ENCODE measurements at places on chromosomes 16 and 17.

GRCh38 chr16:25886598-25886997 lies 194.8 kb downstream of the HS3ST4 start:
- DNase-seq, result no peak

DNA sequence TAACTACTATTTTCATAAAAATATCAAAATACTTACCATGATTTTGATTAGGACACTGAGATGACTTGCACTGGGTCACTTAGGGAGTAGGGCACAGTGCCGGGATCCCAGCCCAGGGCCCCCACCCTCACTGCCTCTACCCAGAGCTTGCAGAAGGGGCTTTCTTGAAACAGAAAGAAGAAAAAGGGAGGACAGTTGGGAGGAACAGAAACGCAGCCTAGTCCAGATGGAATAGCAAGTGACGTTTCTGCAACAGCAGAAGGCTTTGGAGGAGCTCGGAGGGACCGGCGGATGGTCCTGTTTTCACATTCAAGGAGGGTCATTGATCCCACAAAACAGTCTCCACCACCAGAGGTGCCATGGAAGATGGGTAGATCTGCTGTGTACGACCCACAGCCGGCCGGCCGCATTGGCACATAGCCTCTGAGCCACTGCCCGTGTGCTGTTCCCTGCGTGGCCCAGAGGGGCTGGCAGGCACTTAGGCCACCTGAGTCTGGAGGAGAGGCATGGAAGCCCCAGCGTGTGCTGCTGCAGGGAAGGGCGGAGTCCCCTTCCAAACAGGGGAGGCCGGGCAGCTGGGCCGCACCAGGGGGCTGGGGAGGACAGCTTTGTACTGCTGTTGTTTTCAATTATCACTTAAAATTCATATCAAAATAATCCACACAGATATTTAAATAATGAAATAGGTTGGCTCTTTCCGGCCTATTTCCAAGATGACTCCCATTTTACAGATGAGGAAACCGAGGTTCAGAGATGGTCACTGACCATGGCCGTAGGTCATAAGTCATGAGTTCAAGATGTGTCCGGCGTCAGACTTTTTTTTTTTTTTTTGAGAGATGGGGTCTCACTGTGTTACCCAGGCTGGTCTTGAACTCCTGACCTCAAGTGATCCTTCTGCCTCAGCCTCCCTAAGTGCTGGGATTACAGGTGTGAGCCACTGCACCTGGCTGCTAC lies 22.9 kb upstream of the GSG1L start:
- no peak for DNase-seq

DNA sequence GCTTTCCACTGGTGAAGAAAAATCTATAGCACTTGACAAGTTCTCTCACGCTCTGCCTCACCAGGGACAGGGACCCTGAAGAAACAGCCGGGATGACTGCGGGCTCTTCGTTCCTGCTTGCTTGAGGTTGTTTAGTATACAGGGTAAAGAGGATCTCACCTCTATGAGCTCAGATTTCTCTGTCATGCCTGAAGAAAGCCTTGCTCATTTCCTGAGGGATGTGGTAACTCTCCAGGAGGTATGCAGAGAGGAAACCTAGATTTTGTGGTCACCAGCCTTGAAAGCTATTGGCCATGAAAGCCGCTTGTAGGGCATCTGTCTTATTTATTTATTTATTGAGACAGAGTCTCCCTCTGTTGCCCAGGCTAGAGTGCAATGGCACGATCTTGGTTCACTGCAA lies 23.2 kb downstream of the USP43 start:
- no peak for DNase-seq

DNA sequence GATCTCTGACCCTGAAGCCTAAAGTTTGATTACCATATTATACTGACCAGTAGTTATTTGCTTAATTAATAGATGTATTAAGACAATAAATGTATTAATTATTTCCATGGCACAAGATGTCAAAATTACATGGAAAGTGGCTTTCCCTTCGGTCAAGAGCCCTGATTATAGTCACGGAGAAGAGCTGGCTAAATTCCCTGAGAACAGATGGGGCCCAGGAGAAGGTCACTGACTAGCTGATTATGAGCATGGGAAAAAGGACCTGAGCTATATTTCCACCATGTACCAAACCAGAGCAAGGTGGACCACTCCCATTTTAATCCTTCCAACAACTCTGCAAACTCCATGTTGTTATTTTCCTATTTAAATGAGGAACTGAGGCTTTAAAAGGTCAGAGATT lies 12.9 kb upstream of the MYO18A start:
- no peak for DNase-seq

GRCh38 chr17:56897646-56898424 lies 16.0 kb downstream of the TRIM25 start:
- DNase-seq, result no peak

DNA sequence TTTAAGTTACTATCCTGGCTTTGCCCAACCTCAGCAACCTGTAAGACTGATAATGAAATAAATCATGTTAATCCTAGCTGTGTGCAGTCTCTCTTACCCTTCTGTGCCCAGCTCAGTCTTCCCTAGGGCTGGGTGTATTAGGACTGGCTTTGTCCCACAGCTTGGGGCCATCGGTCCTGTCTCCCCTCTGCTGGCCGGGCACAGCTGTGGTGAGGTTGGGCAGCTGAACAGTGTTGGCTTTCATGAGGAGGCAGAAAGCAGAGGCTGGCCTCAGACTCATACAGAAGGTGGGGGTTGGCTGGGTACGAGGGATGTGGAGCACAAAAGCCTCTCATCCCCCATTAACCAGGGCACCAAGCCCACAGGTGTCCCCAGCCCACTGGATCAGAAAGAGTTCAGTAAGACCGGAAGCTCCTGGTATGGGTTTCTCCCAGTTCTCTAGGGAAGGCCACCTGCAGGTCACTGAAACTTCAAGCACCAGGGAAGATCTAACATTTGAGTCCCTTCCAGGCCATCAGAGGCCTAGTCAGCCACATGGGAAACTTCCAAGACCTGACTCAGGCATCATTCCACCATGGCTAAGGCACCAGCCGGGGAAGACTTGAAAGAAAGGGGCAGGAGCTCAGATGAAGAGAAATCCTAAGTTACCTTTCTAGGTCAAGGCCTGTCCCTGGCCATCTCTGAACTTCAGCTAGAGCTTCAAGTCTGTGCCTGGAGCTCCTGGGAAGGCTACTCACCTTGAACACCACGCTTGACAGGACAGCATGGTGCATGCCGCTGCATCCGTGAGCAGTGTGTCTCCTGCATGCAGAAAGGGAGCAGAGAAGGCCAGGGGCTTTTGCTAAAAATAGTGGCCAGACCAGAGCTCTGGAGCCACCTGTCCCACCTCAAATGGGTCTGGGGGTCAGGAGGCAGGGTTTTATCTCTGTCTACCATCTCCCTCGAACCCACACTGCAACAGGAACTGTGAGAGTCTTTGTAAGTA lies 8.8 kb downstream of the CNP start:
- DNase-seq, result no peak

- no peak for DNase-seq
These were observed 27.6 kb upstream of the CCL1 start for GRCh38 chr17:34390649-34391048.

- DNase-seq, result no peak
These were observed 14.6 kb upstream of the ETV4 start for GRCh38 chr17:43560461-43561427.

- DNase-seq, result no peak
These were observed 35.8 kb downstream of the CPPED1 start for GRCh38 chr16:12767897-12768296.

DNA sequence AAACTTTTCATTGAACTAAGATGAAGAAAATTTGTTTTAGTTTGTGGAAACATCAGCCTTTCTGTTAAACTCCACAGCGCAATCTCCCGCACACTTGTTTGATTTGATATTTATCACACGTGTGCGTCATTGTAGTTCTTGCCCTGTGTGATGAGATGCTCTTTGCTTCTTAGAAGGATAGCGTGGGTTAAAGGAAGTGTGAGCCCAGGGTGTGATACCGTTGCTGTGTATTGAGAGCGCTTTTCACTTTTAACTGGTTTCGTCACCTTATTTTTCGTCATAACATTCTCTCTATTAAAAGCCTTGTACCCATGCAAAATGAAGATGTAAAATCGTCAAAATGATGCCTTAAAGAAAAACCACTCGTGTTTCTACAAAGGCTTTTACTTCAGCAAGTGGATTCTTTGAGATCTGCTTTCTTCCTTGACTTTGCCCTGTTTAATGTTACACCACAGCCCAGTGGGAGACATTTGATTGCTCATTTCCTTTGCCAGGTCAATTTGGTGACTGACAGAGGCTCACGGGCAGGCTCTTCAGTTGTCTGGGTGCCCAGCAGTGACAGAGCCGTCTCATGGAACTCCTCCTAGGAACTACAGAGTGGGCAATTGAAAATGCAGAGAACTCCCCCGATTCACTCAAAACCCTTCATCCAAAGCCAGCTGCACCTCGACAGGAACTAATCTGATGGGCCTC lies 61.1 kb downstream of the RPA1 start:
- DNase-seq, result no peak

DNA sequence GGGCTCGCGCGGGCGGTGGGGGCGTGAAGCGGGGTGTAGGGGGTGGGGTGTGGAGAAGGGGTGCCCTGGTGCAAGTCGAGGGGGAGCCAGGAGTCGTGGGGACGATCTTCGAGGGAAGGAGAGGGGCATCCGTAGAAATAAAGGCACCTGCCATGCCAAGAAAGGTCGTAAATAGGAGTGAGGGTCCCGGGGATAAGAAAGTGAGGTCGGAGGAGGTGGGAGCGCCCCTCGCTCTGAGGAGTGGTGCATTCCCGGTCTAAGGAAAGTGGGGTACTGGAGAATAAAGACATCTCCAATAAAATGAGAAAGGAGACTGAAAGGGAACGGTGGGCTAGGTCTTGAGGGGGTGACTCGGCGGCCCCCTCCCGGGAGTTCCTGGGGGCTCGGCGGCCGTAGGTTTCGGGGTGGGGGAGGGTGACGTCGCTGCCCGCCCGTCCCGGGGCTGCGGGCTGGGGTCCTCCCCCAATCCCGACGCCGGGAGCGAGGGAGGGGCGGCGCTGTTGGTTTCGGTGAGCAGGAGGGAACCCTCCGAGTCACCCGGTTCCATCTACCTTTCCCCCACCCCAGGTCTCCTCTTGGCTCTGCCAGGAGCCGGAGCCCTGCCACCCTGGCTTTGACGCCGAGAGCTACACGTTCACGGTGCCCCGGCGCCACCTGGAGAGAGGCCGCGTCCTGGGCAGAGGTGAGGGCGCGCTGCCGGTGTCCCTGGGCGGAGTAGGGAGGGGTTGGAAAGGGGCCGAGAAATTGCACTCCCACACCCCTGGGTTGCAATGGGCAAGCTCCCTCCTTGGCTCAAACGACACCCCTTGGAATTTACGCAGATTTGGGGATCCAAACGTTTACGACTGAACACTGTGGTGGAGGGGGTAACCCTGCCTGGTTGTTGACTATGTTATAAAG lies 888 bp downstream of the CDH1 start:
- no peak for DNase-seq

DNA sequence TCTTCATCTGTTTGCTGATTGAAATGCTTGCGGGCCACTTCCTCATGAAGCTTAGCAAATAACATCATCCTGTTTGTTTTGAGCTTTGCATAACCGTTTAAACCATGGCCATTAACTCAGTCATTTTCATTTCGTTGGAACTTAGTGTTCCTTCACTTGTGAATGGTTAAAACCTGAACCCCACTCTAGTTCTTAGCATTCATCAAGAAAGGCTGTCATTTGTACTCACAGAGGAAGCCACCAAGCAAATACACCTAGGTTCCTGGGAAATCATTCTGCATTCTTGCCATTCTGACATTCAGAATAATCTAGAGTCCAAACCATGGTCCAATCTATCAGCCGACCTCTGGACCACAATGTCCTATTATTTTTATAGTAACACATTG lies 8.4 kb upstream of the TAT start:
- DNase-seq, result no peak

DNA sequence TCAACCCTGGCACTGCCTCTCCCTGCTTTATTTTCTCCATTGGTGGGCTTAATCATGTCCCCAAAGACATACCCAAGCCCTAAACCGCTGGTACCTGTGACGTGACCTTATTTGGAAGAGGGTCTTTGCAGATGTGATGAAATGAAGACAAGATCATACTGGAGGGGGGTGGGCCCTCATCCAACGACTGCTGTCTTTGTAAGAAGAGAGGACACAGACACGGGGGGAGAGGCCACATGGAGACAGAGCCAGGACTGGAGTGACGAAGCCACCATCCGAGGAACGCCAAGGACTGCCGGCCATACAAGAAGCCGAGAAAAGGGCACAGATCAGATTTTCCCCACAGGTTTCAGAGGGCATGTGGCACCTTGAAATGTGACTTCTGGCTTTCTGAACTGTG lies 62.5 kb downstream of the C16orf95 start:
- no peak for DNase-seq

DNA sequence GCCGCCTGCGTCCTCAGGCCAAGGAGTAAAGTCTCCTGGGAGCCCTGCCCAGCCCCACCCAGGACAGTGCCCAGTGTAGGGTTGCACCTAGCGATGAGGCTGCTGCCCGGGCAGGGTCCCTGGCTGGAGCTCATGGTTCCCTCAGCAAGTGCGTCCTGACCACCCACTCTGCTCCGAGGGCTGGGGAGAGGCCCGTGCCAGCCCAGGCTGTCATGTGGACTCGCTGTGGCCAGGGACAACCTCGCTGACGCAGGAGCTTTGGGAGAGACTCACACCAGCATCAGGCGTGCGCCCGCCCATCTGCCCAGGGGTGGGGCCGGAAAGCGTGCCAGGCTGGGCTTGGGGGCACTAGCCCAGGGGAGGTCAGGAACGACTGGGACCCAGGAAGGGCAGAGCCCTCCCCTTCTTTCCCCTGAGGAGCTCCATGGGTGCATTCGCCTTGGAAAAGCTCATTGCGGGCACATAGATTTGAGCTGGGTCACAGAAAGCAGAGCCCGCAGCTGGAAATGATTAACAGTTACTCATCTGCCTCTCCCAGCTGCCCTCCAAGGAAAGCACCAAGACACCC lies 19.7 kb downstream of the DPEP1 start:
- no peak for DNase-seq

DNA sequence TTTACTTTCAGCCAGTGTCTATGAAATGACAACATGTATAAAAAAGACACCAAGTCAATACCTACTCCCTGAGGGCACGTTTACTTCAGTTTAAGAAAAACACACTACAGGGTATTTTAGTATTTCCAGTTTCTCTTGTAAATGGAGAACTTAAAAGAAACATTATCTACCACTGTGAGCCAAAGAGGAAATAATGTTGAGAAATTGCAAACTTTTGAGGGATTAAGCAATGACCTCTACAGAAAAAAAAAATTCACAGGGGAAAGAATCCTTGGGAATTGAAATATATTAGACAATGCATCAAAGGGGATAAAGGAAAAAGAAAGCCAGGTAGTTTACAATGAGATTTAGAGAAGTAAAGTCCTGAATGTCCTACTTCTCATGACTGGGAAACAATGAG lies 126.0 kb downstream of the KCNJ2 start:
- no peak for DNase-seq

GRCh38 chr16:78298986-78299385 lies 199.5 kb downstream of the WWOX start:
- DNase-seq, result no peak

- DNase-seq, result no peak
These were observed 469.1 kb downstream of the KCNJ18 start for GRCh38 chr17:22161376-22161775.

- DNase-seq, result no peak
These were observed 19.6 kb downstream of the NOD2 start for GRCh38 chr16:50712956-50713355.

DNA sequence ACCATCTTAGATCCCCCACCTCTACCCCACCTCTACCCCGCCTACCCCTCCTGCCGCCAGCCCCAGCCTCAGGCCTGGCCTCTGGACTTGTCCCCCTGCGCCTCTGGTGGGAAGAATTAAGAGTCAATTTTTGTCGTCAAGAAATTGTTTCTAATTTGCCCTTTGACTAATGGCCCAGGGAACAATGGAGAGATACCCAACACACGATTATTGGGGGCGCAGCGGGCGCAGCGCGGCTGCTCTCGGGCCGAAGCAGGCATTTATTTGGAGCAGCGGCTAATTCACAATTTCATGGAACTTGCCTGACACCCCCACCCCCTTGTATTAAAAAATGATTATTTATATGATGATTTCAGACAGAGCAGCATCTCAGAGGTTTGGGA lies 4.4 kb upstream of the BAHCC1 start:
- no peak for DNase-seq

Measured in activated T-helper 9 cell treated with anti-CD3 and anti-CD28 coated beads, Interleukin-2, amount 50 U/mL, for 16 hours (primary cell).